ENCODE measurements at places on chromosomes 5 and 9. TPM values are rescaled to one million over a fixed set of nuclear protein-coding genes. Genes with fewer than 3 reads are reported as not detected.

SLC35A4 gene
- 105 TPM for total RNA-seq

ADGRV1 gene
- 0.63 TPM for total RNA-seq

SAPCD2 gene
- total RNA-seq, result 22.8 TPM

ADCY2 gene
- total RNA-seq, result not detected

ZFP37 gene
- 0.33 TPM for total RNA-seq

- DNase-seq, result peak; percentile 82
- H3K27ac ChIP-seq, result peak overlapping the region; percentile 47
- peak overlapping the region; percentile 80 for H3K4me3 ChIP-seq
- H3K36me3 ChIP-seq, result no peaks in the 10 kb centered on the region
- peaks cover 3% of the 10 kb centered on the region for H3K27me3 ChIP-seq
These were observed 83.0 kb upstream of the FREM1 start for GRCh38 chr9:14993061-14993800.

DNA sequence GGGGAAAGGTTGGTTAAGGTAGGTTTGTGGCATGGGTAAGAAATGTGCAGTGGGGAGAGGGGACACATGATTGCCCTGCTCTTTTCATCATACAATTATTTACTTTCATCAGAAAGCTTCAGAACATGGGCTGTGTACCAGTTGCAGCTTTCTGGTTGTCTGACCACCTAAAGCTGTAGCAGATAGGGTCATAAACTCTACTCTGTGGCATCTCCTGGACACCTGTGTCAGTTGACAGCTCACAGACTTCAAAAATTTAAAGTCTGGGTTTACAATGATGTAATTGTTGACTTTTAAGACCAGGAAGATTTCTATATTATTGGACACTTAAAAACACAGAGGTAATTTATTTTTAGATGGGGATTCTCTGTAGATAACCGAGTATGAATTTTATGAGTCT, 222.7 kb upstream of the PRR16 start:
- H3K36me3 ChIP-seq, result no peaks in the 10 kb centered on the region
- no peaks in the 10 kb centered on the region for H3K27me3 ChIP-seq
- H3K4me3 ChIP-seq, result no peak overlapping the region
- no peaks in the 10 kb centered on the region for H3K4me1 ChIP-seq
- H3K27ac ChIP-seq, result no peak overlapping the region
- no peak for DNase-seq

PCDHGC4 gene
- total RNA-seq, result not detected

DNA sequence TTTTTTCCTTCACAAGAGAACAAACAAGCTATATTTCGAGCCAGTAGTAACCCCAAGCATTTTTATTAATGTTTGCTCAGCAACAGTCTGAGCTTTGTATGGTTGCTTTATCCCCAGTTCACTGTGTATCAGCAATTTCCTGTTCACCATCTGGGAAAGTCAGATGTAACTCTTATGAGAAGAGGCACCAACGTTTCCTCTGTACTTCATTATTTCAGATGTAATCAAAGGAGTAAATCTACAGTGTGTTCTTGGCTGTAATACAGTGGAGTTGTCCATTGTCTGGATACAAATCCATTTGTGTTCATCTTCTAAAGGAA, 340.2 kb downstream of the ARRDC3 start:
- H3K4me1 ChIP-seq, result no peaks in the 10 kb centered on the region
- no peak overlapping the region for H3K27ac ChIP-seq
- H3K4me3 ChIP-seq, result no peak overlapping the region
- DNase-seq, result no peak

GRCh38 chr5:37754976-37755375, 84.9 kb downstream of the GDNF start:
- peaks cover 17% of the 10 kb centered on the region for H3K36me3 ChIP-seq
- no peak for DNase-seq
- H3K4me3 ChIP-seq, result no peak overlapping the region
- H3K4me1 ChIP-seq, result no peaks in the 10 kb centered on the region

DNA sequence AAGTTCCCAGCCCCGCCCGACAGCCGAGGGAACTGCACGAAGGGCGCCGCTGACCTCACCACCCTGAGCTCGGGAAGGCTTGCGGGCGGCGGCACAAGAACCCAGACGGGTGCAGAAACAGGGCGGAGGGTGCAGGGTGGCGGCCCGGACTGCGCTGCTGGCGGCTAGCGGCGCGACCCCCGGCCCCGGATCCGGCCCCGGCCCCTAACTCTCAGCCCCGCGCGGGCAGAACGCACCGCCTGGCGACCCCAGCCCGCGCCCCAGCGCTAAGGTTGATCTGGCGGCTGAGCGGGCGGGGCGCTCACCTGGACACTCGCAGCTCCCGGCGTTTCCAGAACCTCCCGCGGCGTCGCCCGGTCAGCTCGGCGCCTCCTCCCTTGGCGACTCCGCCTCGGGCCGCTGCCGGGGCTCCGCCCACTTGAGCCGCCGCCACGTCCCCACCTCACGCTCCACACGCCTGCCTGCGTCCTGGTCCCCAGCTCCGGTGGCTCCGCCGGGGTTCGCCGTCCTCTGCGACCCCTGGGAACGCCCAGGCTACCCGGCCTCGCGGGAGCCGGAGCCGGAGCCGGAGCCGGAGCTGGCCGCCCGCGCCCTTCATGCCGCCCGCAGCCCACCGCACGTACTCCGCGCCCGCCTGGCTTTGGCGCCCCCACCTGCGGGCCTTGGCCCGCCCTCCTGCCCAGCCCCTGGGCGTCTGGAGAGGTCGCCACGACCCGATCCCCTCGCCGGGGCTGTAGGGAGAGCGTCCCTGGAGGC, at the start of gene P4HA2:
Gene P4HA2, minus strand, starts transcription at position 369 of the 756 bp plus-strand sequence. CDS start 9,227 bp downstream, outside the sequence.
- H3K36me3 ChIP-seq, result peaks cover 2% of the 10 kb centered on the region
- peaks cover 15% of the 10 kb centered on the region for H3K27me3 ChIP-seq
- peaks cover 46% of the 10 kb centered on the region for H3K4me1 ChIP-seq
- DNase-seq, result peak; percentile 88

DNA sequence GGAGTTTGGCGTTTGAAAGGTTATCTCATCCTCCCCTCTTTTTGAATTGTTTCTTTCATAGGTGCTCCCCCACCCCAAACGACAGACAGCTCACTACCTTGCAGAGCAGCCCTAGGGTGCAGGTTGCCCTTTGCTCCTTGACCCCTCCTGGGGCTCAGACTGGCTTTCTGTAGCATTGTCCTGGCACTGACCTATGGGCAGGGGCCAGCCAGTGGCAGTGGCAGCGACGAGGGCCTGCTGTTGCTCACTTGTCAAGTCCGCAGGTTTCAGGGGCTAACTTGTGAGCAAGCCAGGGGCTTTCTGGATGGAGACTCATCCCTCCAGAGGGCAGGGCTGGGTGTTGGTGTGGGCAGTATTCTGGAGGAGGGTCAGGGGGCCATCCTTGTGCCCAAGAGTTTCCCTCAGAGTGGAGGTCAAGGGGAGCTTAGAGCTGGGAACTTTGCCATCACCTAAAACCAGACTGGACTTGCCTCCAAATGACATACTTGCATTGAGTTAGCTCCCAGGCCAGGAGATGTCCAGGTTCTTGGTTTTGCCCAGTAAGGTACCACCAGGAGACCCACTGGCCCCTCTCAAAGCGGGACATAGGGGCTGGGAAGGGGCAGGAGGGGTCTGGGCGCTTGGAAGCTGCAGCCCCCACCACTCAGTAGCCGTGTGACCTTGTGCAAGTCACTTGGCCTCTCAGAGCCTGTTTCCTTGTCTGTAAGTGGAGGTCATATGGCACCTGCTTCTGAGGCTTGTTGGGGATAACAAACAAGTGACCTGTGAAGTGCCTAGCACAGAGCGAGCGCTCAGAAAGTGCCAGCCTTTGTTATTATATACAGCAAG, 53.5 kb upstream of the CDKN2AIPNL start:
- no peaks in the 10 kb centered on the region for H3K36me3 ChIP-seq
- DNase-seq, result no peak
- no peaks in the 10 kb centered on the region for H3K27me3 ChIP-seq
- peak overlapping the region; percentile 15 for H3K27ac ChIP-seq
- peaks cover 15% of the 10 kb centered on the region for H3K4me1 ChIP-seq
- peak overlapping the region; percentile 66 for H3K4me3 ChIP-seq

GRCh38 chr9:126628969-126629674, 15.4 kb downstream of the LMX1B start:
- H3K27ac ChIP-seq, result no peak overlapping the region
- no peak for DNase-seq
- no peak overlapping the region for H3K4me3 ChIP-seq
